Stimulated activated CD4-positive, alpha-beta T cell treated with anti-CD3 and anti-CD28 coated beads, Interleukin-15, amount 100 ng/mL, for 1 hour (primary cell): ENCODE measurements at places on chromosomes 13 and 19.

DNA sequence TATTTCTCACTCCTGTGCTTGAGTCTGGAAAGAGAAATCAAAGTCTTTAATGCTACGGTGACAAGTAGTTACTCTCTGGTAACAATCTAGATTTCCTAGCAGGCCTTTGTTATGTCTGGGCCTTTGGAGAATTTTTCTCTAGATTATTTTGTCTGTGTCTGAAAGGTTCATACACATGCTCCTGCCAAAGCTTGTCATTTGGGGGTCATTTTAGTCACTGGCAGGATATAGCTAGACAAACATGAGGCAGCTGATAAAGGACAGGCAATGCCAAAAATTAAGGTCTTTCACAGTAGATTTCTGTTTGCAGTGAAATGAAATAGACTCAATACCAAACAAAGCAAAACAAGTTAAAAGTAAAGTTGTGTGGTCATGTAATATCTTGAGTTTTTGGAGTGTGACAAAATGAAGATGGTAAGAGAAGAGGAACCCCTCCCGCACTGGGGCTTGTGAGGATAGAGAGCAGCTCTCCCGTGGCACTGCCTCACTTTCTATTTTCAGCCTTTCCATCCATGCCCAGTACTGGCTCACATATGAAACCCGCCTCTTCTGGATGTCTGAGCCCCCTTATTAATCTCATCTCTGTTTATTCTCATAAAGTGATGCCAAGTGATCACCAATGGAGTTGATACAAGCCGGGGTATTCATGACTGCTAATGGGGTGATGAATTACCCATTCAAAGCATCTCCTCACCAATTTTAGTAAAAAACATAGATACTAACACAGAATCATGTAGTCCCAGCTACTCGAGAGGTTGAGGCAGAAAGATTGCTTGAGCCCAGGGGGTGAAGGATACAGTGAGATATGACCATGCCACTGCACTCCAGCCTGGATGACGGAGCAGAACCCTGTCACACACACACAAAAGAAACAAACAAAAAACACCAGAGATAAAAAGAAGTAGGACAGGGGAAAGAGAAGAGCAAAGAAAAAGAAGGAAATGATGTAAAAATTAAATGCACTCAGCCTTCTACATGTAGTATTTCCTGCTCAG is 389.3 kb downstream of the FGF14 start:
- no peak for DNase-seq

DNA sequence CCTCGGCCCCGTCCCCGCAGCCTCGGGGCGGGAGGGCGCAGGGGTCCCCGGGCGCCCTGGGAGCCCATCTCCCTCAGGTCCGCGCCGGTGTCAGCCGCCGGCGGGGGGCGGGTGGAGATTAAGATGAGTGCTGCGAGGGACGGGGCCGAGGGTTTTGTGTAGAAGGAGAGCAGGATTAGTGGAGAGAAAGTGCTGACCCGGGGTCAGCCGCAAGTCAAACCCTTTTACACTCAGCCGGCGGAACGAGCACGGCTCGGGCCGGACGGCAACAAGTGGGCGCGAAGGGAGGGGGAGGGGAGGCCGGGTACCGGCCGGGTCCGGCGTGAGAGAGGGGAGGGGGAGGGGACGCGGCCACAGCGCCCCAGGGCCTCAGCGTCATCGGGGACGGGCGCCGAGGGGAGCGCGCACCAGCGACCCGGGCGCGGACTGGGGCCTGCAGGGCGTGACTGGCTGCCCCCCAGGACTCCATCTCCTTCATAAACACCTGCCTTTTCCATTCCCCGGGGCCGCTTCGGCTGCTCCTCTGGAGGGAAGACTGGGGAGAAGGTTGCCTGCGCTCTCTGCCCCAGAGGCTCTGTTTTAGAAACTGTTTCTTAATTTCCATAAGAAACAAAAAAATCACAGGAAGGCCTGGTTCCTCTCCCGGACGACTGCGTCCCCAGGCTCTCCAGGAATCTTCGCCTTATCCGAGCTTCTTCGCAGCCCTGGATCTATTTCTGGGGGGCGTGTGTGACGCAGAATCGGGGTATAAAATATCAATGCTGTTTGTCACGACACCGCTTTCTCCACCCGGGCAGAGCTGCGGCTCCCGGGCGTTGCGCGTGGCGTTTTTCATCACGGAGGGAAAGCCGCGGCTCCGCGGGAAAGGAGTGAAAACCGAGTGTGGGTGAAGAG is 6.5 kb downstream of the SOX1 start:
- DNase-seq: no peak

GRCh38 chr19:57071444-57071843 is 48.3 kb upstream of the USP29 start:
- no peak for DNase-seq

DNA sequence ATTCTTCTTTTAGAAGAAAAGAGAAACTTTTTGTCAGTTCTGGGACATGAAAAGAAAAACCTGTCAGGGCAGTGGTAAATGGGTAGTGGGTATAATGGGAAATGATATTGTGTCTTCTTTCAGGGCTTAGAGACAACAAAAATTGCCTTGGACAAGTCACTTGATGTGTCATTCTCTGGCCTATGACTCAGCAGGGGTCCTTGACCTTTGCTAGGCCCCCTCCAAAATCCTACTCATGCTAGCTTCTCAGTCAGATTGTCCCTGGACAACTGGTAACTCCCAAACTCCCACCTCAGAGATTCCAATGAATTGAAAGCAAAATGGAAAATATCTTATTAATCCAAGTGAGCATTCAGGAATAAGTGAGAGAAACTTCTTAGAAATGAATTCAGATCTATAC is 258.8 kb upstream of the SPRY2 start:
- DNase-seq: no peak

DNA sequence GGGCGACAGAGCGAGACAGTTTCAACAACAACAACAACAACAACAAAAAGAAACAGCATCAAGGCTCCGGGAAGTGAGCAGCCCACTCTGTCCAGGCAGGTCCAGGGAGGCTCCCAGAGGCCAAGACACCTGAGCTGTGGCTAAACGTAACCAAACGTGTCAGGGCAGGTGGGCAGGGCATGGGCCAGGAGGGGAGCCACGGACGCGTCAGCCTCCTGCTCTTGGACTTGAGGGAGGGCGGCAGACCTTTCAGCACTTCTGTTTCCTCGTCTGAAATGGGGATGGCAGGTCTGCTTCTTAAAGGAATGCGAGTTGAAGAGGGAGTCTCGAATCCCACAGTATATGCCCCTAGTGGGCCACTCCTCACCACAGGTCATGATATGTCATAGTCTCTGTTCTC is 53.8 kb downstream of the MYO9B start:
- no peak for DNase-seq

GRCh38 chr13:95677564-95678266 is 776 bp downstream of the DNAJC3 start:
- DNase-seq: no peak

DNA sequence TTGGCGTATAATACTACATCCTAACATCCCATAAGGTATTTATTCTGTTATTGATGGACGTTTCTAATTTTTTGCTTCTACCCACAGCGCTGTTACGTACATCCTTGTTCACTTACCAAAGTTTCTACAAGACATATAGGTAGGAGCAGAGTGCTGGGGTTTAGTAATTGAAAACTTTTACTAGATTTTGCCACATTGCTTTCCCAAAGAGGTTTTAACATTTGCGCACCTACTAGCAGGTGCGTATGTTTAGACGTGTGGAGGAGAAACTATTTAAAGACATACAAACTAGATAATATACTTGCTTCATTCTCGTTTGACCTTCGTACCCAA is 559 bp upstream of the RPL21 start:
- no peak for DNase-seq

- no peak for DNase-seq
Measured at GRCh38 chr19:47507924-47508553, 6.8 kb downstream of the NAPA start.

GRCh38 chr19:31128291-31128690 is 220.9 kb downstream of the TSHZ3 start:
- DNase-seq: no peak

GRCh38 chr19:40273469-40274360 is 11.4 kb downstream of the AKT2 start:
- no peak for DNase-seq

DNA sequence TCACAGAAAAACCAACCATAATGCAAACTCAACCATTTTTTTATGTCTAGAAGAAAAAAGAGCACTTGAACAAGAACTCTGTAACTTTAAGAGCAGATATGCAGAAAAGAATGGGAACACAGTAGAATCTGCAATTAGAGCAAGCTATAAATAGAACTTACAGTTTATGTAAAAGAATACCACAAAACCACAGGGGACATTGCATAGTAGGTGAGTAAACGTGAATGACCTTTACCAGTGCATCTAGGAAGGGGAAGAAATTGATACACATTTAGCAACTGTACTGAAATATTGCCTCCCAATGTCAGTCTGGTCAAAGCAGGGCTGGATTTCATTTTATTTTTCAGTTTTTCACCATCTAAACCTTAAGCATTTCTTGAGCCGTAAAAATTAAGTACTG is 242.2 kb upstream of the EDNRB start:
- DNase-seq: no peak

DNA sequence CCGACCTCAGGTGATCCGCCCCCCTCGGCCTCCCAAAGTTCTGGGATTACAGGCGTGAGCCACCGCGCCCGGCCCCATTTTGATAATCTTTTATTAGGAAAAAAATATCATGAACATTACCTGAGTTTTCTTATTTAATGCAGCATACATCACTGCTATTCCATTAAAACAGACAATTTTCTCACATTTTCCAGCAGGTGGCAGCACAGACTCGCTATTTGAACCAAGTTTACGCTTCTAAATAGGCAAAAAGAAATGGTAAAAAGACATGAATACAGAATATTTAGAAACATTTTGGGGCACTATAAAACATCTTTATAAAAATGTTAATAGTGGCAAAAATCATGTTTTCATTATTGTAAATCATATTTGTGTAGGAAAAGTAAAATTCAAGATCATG is 903.1 kb downstream of the SLITRK6 start:
- DNase-seq: no peak

GRCh38 chr19:51407511-51408131 is 9.8 kb downstream of the SIGLEC10 start:
- no peak for DNase-seq

GRCh38 chr19:2027361-2027760 is 11.8 kb upstream of the BTBD2 start:
- DNase-seq: no peak

GRCh38 chr19:36093146-36093662 is 17.7 kb upstream of the OVOL3 start:
- DNase-seq: no peak

- no peak for DNase-seq
Measured at GRCh38 chr19:2683430-2684003, 19.0 kb downstream of the GNG7 start.

GRCh38 chr19:19205416-19206410 is 2.5 kb upstream of the NR2C2AP start:
- no peak for DNase-seq

DNA sequence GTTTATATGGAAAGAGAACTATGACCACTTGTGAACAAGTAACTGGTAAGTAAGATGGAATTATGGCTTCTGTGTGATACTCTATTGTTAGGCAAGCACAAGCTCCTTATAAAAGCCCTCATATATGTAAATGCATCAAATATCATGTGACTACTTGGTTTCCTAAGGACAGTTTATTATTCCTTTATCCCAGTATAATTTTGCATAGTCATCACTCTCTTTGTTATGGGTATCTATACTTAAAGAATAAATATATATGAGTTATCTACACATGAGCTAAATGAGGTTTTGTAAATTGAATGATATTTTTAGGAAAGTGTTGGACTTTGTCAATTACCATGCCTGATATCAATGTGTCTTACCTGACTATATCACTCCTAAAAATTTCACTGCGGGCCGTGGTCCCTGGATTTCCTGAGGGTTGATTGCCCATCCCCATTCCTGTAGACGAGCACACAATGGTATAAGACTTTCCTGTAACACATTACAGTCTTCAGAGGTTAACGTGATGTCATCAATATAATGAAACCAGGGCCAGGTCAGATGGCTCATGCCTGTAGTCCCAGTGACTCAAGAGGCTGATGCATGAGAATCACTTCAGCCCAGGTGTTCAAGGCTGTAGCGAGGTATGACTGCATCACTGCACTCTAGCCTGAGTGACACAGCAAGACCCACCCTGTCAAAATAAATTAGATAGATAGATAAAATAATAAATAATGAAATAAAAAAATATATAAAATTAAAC is 20.7 kb downstream of the ZNF844 start:
- DNase-seq: no peak

DNA sequence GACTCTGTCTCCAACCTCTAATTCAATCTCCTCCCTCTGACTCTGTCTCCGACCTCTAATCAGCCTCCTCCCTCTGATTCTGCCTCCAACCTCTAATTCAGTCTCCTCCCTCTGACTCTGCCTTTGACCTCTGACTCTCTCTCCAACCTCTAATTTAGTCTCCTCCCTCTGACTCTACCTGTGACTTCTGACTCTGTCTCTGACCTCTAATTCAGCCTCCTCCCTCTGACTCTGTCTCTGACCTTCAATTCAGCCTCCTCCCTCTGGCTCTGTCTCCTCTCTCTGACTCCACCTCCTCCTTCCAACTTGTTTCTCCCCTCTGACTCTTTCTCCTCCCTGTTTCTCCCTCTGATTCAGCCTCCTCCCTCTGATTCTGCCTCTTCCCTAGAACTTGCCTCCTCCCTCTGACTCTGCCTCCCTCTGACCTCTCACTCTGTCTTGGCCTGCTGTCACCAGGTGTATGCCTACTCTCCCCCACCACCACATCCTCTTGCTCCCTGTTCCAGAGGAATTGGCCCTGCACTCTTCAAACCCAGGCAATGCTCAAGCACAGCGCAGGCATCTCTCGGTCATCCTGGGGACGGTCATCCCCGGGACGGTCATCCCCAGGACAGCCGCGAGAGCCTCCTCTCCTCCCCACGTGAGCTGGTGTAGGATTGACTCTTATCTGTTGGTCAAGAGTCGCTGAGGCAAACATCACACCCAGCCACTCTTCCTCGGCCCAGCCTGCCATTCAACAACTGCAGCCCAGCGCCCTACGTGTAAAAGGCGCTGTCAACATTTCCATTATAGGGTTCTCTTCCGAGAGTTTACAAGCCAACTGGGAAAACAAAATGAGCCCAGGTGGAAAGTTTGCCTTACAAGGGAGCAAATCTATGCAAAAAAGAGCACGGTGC is 60.2 kb downstream of the ZIC5 start:
- no peak for DNase-seq

- no peak for DNase-seq
Measured at GRCh38 chr19:49761625-49762311, 1.3 kb downstream of the TSKS start.

GRCh38 chr13:43362556-43362955 is 339.2 kb downstream of the DNAJC15 start:
- DNase-seq: no peak

GRCh38 chr19:55240713-55241020 is 12.1 kb upstream of the TMEM86B start:
- no peak for DNase-seq

- no peak for DNase-seq
Measured at GRCh38 chr13:108225440-108225839, 7.2 kb downstream of the ABHD13 start.

GRCh38 chr19:1131718-1132551 is 28.1 kb downstream of the GPX4 start:
- DNase-seq: peak; percentile 73

- no peak for DNase-seq
Measured at GRCh38 chr19:40641281-40641680, 40.1 kb downstream of the LTBP4 start.
